ENCODE measurements at places on chromosomes 6 and 20.

GRCh38 chr20:9059931-9060330, 9.0 kb upstream of the PLCB4 start:
- DNase-seq = no peak

- DNase-seq = no peak
Observed at GRCh38 chr20:47960277-47960676, 175.0 kb upstream of the SULF2 start.

- DNase-seq = no peak
Observed at GRCh38 chr6:2751871-2752270, 1.1 kb upstream of the MYLK4 start.

- no peak for DNase-seq
Observed at GRCh38 chr6:140533526-140533925, 1159.1 kb upstream of the CITED2 start.
